ENCODE measurements at places on chromosomes 4 and X.

DNA sequence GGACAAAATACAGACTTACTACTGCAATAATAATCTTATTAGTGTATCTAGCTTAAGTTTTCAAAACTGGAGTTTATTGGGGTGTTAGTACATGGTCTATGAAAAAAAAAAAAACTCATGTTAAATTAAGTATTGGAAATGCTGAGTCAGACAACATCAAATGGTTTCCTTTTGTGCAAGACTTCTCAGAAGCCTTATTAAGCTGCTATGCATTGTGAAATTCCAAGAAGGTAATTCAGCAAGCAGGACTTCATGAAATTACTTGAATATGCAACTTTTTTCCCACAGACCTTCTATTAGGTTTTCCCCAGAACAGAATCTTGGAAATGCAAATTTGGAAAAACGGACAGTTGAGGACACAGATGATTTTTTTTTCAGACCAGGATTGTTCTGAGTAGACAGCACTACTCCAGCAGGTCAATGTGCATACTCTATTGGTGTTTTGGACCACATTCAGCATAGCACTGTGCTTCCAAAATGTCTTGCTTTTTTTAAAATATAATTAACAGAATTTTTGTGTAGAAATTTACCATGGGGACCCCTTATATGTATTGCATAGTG lies 568.8 kb upstream of the TENM3 start:
- DNase-seq, result no peak

DNA sequence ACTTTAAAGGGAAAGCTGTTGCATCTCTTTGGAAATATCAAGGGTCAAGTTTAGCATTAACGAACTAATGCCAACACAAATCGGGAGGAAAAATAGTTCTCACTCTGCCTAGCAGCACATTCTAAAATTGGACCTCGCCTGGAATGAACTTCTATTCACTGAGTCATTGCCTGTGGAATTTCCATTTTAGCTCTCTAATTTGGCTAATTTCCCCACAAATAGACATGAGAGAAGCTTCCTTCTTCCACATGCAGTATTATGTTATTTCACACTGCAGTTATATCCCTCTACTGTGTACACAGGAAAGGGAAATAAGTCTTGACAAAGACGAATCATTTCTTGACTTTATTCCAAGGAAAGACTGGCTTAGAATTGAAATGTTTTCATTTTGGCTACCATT lies 9.3 kb downstream of the ZXDA start:
- no peak for DNase-seq

- DNase-seq, result no peak
Observed at GRCh38 chr4:69489856-69490255, 5.8 kb downstream of the UGT2B4 start.

DNA sequence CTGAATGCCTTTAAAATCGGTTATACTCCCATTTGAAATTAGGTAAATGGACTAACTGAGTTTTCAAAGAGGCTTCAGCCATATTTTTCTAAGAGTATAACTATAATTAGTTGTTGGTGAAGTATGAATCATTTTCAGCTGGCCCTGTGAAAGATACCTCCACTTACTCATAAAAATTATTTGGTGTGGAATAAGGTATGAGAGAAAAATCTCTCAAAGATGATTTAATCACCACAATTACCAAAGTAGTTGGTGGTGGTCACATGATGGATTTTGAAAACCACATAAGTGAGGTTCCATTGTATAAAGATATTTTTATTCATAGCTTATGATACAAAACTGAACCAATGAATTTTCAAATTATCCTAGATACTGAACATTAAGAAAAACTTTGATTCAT lies 9.0 kb upstream of the KLHL2 start:
- no peak for DNase-seq

DNA sequence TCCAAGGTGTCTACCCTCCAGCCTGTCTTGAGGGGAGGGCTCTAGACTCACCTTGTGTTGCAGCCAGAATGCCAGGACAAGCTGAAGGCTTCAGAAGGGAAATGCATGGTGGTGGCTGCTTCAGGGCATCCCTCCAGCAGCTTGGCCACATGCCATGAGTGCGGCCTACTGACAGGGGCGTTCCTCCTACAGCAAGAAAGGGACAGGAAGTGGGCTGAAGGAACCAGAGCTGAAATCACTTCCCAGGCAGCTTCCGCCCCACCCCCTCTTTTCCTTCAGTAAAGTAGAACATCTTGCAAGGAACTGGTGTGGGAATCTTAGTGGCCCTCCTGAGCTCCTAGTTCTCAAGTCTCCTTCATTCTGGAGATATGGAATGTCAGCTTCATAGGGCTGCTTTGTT lies 167.5 kb upstream of the DGKK start:
- no peak for DNase-seq

DNA sequence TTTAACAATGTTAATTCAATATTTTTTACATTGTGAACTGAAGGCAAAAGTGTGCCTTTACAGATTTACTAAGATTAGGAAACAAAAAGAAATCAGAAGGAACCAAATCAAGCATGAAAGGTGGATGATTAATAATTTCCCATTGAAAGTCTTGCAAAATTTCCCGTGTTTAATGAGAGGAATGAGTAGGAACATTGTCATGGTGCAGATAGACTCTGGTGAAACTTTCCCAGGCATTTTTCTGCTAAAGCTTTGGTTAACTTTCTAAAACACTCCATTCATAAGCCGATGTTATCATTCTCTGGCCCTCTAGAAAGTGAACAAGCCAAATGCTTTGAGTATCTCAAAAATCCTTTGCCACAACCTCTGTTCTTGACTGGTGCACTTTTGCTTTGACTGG lies 1522.8 kb upstream of the PABPC4L start:
- no peak for DNase-seq

GRCh38 chr4:3767570-3768288 lies 1.5 kb downstream of the ADRA2C start:
- DNase-seq, result no peak
